Mucosa of gallbladder (tissue), 1 donor: ENCODE measurements at places on chromosomes 16 and 17.

DNA sequence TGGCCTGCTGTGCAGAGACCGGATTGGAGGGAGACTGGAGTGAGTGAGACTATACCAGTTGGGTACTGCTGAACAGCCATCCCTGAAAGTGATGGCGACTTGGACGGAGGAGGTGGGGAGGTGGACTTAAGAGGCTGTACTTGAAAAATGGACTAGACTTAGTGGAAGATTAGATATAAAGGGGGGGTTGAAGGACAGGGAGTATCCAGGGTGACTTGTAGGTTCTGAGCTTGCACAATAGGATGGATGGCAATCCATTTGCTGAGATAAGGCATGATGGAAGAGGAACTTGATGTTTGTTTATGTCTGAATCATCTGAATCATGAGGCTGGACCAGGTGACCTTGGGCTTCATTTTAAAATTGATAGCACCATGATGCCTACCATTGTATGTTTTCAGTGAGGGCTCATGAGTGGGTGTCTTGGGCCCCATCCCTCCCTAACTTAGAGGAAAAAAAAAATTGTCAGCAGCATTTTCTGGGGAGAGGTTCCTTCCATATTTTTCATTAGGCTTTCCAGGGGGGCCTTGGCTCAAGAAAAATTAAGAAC is 41.2 kb downstream of the PRKCA start:
- peak; percentile 71 for DNase-seq

GRCh38 chr17:74840989-74841666 is 18.6 kb downstream of the GRIN2C start:
- peak; percentile 46 for DNase-seq

DNA sequence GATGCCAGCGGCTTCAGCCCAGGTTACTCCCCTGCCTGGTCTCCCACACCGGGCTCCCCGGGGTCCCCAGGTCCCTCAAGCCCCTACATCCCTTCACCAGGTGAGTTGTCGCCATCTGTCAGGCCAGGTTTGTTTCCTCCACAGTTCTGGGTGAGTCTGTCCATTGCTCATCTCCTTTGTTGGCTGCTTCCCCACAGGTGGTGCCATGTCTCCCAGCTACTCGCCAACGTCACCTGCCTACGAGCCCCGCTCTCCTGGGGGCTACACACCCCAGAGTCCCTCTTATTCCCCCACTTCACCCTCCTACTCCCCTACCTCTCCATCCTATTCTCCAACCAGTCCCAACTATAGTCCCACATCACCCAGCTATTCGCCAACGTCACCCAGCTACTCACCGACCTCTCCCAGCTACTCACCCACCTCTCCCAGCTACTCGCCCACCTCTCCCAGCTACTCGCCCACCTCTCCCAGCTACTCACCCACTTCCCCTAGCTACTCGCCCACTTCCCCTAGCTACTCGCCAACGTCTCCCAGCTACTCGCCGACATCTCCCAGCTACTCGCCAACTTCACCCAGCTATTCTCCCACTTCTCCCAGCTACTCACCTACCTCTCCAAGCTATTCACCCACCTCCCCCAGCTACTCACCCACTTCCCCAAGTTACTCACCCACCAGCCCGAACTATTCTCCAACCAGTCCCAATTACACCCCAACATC is 28.8 kb downstream of the POLR2A start:
- DNase-seq = no peak

GRCh38 chr17:67079491-67079890 is 35.1 kb downstream of the CACNG1 start:
- DNase-seq = no peak

DNA sequence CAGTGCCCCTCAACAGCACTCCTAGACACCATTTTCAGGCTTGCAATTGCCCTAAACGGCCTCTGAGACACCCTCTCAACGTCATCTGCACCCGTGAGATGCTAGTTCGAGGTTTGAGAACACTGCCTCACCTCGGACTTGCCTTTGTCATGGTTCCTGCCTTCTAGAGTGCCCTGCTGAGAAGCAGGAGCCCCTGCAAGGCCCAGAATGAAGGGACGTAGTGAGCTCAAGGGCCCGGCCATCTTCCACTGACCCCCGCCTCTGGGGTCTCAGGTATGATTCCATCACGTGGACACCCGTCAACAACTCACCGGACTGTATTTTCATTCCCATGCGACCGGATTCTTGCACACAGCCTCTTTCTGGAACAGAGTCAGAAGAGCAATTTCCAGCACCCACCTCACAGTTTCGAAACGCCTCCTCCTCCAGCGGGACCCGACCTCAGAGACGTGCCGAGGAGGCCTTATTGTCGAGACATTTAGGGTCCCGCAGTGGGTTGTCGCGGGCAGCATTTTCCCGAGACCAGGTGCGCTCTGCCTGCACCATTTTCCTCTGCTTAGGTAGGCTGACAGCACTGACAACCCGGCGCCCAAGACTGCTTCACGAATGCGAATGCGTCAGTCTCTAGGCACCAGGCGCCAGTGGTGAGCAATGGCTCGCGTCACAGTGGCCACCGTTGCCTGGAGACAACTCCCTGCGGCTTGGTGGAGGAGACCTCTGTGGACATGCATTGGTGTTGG is 999.9 kb downstream of the KCNJ18 start:
- no peak for DNase-seq

DNA sequence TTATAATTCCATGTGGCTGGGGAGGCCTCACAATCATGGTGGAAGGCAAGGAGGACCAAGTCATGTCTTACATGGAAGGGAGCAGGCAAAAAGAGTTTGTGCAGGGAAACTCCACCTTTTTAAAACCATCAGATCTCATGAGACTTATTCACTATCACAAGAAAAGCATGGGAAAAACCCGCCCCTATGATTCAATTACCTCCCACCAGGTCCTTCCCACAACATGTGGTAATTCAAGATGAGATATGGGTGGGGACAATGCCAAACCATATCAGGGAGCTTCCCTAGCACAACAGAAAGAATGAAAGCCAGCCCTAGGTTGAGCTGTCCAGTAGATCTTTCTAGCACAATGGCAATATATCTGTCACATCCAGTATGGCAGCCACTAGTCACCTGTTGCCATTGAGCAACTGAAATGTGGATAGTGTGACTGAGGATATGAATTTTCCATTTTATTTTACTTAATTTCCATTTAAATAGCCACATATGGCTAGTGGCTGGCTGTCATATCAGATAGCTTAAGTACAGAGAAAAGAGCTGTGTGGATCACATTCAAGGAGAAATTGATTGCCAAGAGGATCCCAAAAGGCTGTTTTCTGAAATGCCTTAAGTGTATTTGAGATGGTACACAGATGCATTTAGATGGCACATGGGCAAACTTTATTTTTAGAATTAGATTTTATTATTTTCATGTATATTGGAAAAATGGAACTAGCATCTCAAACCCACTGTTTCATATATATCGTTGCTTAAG is 273.0 kb downstream of the GRIN2A start:
- no peak for DNase-seq
